Spleen (tissue), 13 donors: ENCODE measurements at places on chromosomes 13 and 19. TPM values are rescaled to one million over a fixed set of nuclear protein-coding genes. Genes with fewer than 3 reads are reported as not detected.

Gene ZNF460
- 68.1 TPM for total RNA-seq

- H3K27ac ChIP-seq: no peak overlapping the region
- no peaks in the 10 kb centered on the region for H3K36me3 ChIP-seq
- DNase-seq: no peak
- H3K4me1 ChIP-seq: peaks cover 15% of the 10 kb centered on the region
- no peak overlapping the region for H3K4me3 ChIP-seq
These were observed 49.8 kb upstream of the GTF3A start for GRCh38 chr13:27374650-27375049.

- no peaks in the 10 kb centered on the region for H3K36me3 ChIP-seq
- H3K4me3 ChIP-seq: no peak overlapping the region
- DNase-seq: no peak
- H3K4me1 ChIP-seq: no peaks in the 10 kb centered on the region
These were observed 918.8 kb downstream of the SLITRK1 start for GRCh38 chr13:82963226-82964099.

DNA sequence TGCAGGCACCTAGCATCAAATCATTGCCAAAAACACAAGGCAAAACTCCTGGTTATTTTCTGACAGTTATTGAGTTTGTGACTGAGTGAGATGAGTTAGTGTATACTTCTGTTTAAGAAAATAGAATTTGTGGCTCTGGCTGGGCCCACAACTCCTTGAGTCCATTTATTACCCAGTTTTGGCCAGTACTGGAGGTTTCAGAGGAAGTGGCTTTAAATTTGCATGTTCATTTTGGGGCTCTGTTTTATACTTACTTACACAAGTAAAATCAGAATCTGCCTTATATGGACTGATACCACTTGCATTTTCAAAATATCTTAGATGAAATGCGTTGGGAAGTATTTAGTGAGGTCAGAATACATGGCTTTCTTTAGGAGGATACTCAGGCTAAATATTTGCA, 29.0 kb downstream of the TNFSF11 start:
- no peak overlapping the region for H3K27ac ChIP-seq
- no peaks in the 10 kb centered on the region for H3K27me3 ChIP-seq
- no peak overlapping the region for H3K4me3 ChIP-seq
- peaks cover 4% of the 10 kb centered on the region for H3K4me1 ChIP-seq
- no peaks in the 10 kb centered on the region for H3K36me3 ChIP-seq
- DNase-seq: no peak

- no peak overlapping the region for H3K4me3 ChIP-seq
- no peaks in the 10 kb centered on the region for H3K27me3 ChIP-seq
- H3K27ac ChIP-seq: no peak overlapping the region
- no peak for DNase-seq
These were observed 6.5 kb upstream of the HSD17B14 start for GRCh38 chr19:48842789-48843162.

DNA sequence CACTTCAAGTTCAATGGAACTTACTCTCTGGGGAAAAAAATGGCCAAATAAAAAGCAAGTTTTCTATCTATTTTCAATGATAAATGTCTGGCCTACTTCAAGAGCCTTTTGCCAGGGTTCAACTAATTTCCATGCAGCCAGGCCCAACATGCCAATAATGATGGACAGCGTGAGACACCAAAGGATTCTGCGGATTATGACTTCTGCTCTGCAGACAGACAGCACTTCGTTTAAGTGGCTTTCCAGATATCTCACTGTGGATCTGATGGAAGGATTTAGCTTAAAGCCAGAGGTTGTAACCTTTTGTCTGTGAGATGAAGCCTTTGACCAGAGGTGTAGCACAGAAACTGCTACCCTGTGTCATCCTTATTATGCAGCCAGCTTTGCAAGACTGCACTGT, 614.2 kb downstream of the DCT start:
- H3K27me3 ChIP-seq: no peaks in the 10 kb centered on the region
- H3K4me1 ChIP-seq: no peaks in the 10 kb centered on the region
- H3K27ac ChIP-seq: no peak overlapping the region
- DNase-seq: no peak
- H3K36me3 ChIP-seq: no peaks in the 10 kb centered on the region

Gene GPR12
- total RNA-seq: 0.16 TPM

GRCh38 chr13:30124131-30124768, 183.1 kb downstream of the KATNAL1 start:
- H3K27me3 ChIP-seq: no peaks in the 10 kb centered on the region
- H3K4me3 ChIP-seq: no peak overlapping the region
- no peaks in the 10 kb centered on the region for H3K4me1 ChIP-seq
- no peak overlapping the region for H3K27ac ChIP-seq

- no peaks in the 10 kb centered on the region for H3K4me1 ChIP-seq
- no peak overlapping the region for H3K4me3 ChIP-seq
- H3K36me3 ChIP-seq: no peaks in the 10 kb centered on the region
- H3K27ac ChIP-seq: no peak overlapping the region
- no peak for DNase-seq
- no peaks in the 10 kb centered on the region for H3K27me3 ChIP-seq
These were observed 131.1 kb upstream of the NBEA start for GRCh38 chr13:34810996-34811395.
